ENCODE measurements at places on chromosomes 13 and 19.

DNA sequence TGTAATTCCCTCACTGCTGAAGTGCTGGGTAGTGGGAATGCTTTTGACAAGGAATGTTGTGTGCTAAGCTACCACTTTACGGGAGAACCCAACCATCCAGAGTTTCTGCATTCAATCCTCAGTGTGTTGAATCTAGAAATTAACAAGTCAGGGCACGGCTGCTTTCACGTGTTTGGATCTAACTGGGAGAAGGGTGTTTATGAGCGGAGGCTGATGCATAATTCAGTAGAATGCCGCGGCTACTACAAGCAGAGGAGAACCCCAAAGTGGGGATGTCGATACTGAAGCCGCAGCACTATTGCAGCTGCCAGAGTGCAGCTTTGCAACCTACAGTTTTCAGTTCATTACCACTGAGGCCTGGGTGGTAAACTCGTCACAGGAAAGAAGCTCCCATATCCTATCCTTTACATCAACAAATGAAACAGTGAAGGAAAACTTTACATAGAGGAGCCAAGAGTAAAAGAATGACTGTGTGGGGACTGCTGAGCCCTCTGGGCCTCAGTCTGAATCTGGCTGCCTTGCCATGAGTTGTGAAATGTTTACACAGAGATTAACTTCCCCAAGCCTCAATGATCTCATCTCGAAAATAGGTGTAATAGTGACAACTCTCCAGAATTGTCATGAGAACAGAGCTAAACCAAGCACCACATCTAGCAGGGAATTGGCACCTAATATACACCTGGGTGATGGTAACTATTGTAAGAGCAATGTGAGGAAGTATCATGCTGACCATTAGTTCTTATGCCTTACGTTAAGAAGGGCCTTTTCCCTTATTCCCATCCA is 531.7 kb downstream of the MYO16 start:
- DNase-seq, result no peak

GRCh38 chr13:24922387-24922744 is 158.4 kb downstream of the RNF17 start:
- DNase-seq, result no peak

DNA sequence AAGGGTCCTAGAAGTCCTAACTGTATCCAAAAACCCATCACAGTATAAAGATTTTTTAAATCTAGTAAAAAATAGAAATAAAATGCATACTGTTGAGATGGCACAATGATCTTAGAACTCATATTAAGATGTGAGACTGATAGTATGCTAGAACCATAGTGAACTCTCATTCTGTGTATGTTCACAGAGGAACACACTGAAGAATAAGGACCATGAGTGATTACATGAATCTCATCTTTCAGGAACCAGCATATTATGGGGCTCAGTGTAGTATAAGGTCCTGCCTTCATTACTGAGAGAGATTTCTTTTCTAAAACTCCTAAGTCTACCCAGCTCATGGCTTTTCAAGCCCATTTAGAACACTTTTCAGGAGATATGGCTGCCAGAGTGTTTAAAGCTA is 59.8 kb upstream of the RFC3 start:
- no peak for DNase-seq

DNA sequence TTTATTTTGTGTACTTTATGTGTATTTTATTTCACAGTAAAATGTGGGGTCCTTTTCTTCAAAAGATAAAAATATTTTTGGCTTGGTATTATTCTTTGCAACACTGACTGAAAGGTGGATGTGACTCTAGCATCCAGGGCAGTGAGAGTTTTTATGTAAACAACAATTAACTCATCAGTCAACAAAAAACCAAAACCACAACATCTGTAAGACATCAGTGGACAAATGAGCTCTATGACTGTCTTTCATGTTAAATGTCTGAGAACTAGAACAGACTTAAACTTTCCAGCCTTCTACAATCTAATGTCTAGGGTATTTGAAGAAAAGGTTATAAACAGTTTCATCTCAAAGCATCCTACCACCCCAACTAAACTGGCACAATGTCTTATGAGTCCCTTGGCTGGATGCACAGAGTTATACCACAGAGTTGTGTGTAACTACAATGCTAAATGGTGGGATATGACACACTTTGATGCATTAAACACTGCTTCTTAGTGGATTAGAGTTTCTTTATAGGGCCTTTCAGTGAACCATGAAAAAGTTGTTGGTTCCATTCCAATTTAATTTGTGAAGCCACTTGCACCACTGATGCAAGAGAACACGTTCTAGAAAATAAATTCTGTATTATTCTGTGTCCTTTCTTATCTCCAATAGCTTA is 544.2 kb upstream of the KLF12 start:
- no peak for DNase-seq

DNA sequence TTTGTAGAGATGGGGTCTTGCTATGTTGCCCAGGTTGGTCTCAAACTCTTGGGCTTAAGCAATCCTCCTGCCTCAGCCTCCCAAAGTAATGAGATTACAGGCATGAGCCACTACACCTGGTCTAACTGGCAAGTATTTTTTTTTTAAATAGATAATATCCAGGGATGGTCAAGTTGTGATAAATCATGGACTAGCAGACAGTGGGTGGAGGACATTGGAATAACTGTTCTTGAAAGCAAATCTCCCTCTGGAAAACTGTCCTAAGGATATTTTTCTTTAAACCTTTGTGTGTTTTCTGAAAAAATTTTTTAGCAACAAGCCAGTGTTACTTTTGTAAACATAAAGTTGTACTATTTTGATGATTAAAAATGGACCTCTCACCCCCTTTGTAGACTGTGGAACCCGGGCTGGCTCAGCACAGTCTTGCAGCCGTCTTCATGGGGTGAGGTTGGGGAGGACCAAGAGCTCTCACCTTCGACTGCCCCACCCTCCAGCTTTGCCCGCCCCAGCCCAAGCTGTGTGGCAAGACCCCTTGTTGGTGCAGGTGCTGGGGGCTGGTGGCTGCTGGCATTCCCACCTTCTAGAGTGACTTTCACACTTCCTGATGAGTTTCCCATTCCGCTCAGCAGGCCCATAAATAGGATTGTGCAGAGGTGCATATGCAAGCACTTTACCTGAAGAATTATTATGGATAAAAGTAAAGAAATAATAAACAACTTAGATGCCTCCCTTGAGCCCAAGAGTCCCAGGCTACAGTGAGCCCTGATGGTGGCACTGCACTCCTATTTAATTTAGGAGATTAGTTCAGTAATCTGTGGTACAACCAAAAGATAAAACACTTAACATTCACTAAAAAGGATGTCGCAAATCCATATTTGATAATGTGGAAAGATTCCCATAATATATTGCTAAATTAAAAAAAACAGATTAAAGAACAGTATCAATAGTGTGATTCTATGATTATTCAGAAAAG is 107.3 kb downstream of the GADD45B start:
- DNase-seq, result no peak

DNA sequence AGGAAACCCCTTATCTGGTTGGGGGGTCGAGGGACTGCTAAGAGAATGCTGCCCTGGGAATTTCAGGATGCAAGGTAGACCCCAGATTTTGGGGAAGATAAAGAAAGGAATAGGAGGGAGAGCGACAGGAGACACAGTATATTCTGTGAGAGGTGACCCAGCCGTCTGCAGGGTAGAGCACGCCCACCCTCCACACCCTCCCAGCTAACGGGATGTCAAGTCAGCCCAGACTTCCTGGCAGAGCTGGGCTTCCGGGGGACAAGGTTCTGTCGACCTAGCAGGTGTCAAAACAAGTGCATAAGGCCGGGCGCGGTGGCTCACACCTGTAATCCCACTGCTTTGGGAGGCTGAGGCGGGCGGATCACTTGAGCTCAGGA is 695 bp upstream of the PRR36 start:
- no peak for DNase-seq

DNA sequence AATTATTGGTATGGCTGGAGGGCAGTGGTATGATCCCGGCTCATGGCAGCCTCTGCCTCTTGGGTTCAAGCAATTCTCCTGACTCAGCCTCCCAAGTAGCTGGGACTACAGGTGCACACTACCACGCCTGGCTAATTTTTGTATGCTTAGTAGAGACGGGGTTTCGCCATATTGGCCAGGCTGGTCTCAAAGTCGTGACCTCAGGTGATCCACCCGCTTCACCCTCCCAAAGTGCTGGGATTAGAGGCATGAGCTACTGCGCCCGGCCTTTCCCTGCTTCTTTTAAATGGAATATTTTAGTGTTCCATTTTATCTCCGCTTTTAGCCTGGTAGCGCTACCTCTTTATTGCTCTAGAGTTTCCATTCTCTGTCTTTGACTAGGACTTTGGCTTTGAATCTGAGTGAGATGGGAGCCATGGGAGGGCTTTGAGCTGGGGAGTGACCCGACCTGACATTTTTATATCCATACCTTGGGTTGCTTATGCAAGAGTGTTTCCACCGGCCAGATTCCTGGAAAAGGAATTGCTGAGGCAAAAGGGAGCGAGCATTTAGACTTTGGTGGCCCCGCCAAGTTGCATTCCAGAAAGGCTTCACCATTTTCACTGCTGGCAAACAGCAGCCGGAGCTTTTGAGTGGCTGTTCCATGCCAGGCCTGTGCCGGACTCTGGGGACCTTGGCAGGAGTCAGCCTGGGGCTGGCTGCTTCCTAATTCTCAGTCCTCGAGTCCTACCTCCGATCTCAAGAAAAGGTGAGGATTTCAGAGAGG is 22.9 kb downstream of the BICRA start:
- DNase-seq, result no peak

GRCh38 chr13:99651016-99651415 is 149.7 kb downstream of the TM9SF2 start:
- no peak for DNase-seq

DNA sequence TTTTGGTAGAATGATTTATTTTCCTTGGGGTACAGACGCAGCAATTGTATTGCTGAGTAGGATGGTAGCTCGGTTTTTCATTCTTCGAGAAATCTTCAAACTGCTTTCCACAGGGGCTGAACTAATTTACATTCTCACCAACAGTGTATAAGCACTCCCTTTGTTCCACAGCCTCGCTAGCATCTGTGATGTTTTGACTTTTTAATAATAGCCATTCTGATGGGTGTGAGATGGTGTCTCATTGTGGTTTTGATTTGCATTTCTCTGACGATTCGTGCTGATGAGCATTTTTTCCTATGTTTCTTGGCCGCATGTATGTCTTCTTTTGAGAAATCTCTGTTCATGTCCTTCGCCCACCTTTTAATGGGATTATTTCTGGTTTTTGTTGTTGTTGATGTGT is 54.8 kb upstream of the UQCRFS1 start:
- DNase-seq, result no peak

GRCh38 chr13:73704587-73704986 is 429.6 kb downstream of the KLF12 start:
- DNase-seq, result no peak

DNA sequence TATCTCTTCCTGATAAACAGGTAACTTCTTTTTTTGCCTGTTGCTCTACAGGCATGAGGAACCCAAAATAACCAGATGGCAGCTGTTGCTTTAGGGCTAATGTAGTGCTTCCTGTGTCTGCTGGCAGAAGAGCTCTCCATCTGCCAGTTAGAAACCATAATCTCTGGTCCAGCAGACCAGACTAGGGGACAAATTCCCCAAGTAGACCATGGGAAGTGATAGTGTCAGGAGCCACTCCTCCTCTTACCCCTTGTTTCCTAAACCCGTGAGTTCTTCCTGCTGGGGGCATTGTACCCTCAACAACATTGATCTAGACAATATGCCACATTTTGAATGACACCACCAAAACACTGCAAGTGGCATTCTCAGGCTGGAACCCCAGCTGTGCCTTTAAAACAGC is 135.9 kb downstream of the DLEU7 start:
- no peak for DNase-seq

DNA sequence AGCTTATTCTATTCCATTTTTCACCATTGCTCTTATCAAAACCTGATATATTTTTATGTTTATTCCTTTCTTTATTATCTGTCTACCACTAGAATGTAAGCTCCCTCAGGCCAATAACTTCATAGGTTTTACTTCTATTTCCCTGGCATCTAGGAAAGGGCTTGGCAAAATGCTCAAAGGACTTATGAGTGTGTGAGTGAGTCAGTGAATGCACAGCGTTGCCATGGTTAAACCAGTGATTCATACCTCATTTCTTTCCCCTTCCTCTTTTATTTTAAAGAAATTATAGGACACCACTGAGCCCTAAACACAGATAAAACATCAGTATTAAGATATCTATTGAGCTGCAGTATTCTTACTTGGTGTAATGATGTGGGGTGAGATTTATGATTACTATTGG is 162.1 kb downstream of the GPC6 start:
- no peak for DNase-seq

DNA sequence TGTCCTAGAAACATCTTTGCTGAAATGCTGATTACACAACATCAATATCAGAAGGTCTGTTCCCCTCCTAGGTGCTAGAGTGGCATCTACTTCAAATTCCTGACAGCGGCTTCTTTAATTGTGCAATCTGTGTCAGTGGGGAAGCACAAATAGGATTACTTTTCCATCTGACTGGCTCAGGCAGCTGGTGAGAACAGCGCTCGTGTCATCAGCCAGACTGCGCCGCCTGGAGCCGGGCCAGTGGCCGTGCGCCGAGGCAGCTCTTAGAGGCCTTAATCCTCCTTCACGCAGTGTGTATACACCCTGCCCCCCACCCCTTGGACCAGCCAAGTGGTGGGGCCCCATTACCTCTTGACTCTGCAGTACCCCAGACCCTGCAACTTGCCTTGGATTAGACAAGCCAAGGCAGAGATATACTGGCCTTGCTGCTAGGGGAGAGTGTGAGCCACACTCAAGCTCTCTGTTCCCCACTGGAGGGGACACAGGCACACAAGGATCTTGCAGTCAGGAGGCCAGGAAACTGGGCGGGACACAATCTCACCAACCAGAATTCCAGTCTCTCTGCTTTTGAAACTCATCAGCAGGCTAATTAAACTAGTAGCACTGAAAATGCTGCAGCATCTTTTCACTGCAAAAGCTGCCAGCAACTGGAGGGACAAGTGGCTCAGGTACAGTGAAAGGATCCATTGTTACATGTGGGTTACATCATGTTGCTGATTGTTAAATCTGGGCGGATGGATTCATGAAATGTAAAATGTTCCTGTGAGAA is 48.9 kb upstream of the EPHX3 start:
- DNase-seq, result peak; percentile 69

DNA sequence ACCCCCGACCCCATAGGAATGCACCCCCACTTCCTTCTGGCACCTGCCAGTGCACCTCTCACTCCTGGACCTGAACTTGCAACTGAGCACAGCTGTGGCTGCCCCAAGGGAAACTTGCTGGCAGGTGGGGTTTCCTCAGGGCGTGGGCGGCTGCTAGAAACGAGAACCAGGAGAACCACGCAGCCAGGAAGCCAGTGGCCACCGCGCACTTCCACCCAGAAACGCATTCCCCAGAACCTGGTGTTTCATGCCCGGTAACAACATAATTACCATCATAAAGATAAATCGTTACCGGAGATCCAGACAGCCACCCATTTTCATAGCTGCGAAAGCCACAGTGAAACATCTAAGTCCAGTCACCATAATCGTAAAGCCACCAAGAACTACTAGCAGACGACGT is 75.2 kb upstream of the C13orf46 start:
- DNase-seq, result no peak

GRCh38 chr19:44401139-44402115 is at the start of gene ZNF285:
TSS of gene ZNF285 (minus strand) at chr19:44401608. CDS start at chr19:44397213, 4,395 bp downstream.
- no peak for DNase-seq

DNA sequence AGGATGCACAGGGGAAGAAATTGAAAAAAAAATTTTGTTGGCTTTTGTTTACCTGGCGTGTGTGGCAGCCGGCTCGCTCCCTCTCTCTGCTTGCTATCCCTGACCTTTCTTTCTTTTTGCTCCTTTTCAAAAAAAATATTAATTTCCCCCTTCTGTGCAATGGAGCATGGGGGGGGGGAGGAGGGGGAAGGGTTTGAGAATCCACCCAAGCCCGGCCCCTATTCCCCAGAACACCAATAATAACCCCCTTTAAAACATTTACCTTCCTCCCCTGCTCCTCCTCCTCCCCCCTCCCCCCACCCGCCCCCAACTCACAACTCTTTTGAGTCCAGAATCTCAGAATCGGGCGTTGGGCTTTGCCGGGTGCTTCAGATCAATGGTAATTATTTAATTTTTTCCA is 28.4 kb downstream of the NFIX start:
- DNase-seq, result peak; percentile 28
